HS-5 (cell line): ENCODE measurements at places on chromosomes 11 and 22.

- no peak for DNase-seq
These were observed 687 bp downstream of the ALKBH8 start for GRCh38 chr11:107564877-107565218.

GRCh38 chr22:50697667-50698506 lies 25.3 kb downstream of the SHANK3 start:
- no peak for DNase-seq

DNA sequence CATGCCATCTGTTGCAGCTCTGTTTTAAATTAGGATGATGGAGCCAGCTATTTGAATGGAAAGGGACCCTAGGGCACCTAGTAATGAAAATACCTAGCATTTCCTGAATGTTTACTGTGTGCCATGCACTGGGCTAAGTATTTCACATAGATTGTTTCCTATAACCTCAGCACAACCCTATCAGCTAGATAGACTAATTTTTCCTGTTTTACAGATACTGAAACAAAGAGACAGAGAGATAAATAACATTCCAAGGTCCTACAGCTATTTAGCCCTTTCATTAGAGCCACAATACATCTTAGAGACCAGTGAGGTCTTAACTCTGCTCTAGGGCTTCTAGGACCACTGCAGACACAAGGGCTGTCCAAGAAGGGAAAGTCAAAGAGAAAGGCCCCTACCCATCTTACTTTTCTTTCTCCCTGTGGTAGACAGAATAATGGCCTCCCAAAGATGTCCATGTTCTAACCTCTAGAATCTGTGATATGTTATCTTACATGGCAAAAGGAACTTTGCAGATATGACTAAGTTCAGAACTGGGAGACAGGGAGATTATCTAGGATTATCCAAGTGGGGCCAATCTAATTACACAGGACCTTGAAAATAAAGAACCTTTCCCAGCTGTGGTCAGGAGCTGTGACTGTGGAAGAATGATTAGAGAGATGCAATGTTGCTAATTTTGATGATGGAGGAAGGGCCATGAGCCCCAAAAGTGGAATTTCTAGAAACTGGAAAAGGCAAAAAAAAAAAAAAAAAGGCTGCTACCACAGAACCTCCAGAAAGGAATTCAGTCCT lies 157.0 kb downstream of the CCDC34 start:
- DNase-seq = no peak

DNA sequence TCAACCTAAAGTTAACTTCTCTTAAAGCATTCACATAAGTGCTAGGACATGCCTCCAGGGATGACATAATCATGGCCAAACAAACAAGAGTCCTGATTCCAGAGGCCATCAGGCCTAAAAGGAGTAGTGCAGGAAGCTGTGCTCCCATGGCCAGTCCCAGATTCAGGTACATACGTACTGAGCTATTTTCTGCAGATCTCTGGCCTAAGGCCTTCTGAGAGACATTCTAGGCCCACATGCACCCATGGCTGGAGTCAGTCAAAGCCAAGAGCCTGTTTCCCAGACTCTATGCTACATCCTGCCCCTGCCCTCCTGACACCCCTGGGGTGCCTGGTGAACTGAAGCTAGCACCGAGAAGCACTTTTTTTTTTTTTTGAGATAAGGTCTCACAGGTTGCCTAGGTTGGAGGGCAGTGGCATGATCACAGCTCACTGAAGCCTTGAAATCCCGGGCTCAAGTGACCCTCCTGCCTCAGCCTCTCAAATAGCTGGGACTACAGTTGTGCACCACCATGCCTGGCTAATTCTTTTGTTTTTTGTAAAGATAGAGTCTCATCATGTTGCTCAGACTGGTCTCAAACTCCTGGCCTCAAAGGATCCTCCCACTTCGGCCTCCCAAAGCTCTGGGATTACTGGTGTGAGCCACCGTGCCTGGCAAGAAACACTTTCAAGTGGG lies 553 bp downstream of the CD3D start:
- DNase-seq = no peak

DNA sequence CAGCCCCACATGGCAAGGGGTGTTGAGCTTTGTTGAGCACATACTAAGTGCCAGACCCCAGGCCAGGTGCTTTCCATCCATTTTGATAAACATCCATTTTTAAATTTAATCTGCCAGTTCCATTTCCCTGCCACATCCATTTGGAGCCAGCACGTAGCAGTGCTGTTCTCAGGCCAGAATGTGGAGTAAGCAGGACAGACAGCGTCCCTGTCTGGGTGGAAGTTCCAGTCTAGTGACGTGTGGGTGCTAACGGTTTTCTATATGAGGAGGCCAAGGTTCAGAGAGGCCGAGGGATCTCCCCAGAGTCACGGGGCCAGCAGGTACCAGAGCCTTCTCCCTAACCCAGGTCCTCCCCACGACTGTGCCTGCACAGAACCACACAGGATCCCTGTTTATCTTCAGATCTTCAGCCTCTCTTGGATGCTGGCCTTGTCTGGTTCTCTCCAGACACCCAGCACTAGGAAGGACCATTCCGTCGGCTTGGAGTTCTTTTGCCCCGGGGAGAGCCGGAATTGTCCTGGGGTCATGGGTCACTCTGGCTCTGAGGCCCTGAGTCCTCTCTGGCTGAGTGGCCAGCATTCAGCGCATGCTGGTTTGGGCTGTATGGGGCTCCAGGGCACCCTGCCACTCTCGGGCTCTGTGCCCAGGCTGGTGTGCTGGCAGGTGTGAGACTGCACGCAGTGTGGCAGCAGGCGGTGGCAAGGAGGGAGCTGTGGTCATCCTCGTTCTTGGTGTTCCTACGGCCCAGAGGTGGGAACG lies 63.6 kb upstream of the PPARA start:
- no peak for DNase-seq

DNA sequence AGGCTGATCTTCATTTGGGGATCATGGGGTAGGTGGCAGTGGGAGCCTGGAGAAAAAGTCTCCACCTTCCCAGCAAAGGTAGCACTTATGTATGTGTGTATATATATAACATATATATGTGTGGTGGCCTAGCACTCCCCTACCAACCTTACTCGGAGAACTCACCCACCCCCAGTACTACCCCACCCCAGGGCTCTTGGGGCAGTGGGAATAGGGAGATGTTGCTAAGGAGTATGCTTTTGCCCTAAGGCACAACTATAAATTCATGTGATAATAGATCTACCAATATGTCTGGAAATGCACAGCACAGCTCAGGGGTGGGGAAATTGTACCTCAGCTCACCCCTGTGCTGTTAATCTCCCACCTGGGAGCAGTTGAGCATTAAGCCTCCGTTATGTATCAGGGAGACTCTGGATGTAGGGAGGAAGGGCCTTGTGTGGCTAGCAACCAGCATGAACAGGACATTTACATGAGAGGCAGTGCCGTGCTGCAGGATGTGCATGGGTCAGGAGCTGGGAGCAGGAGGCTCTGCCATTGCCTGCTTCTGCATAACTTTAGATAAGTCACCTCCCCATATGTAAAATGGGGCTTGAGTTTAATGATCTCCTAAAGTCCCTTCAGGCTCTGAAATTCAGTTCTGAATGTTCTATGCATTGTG lies 57.3 kb downstream of the C11orf91 start:
- DNase-seq = no peak
